ENCODE measurements at places on chromosomes 4 and X.
A peak's percentile ranks its signal among the peaks of the same experiment; 100 is the strongest.

- no peak for DNase-seq
Measured at GRCh38 chr4:102439812-102440211, 61.3 kb upstream of the NFKB1 start.

DNA sequence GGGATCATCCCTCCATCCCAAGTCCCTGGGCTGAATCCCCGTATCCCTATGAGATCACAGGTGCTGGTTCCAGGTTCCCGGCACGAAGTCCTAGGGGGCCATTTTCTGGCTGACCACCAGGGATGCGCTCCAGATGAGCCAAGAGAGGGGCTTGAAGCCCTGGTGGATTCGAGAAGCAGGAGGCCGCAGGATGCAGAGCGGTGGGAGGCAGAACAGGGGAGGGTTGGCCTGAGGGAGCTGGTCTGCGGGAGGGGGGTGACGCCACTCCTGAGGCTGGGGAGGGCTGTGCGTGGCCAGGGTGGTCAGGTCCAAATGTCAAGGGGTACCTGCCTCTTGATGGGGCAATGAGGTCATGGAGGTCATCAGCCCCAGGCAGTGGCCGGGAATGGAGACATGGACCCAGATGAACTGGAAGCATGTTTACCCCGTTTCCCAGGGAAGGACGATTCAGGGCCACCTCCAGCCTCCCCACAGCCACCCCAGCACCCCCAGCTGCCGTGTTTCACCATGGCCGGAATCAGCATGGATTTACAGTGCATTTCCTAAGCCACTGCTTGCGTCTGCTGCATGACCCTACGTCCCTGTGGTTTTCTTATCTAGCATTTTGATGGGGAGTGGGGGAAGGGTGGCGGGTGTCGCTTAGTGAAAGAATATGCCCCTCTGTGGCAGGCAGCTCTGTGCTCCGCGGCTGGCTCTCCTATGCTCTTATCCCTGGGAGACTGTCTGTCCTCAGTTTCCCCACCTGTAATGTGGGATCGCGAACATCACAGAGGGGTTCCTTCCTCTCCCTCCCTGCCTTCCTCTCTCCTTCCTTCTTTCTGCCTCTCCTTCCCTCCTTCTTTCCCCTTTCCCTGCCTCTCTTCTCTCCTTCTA lies 17.0 kb upstream of the HTRA3 start:
- DNase-seq, result no peak

DNA sequence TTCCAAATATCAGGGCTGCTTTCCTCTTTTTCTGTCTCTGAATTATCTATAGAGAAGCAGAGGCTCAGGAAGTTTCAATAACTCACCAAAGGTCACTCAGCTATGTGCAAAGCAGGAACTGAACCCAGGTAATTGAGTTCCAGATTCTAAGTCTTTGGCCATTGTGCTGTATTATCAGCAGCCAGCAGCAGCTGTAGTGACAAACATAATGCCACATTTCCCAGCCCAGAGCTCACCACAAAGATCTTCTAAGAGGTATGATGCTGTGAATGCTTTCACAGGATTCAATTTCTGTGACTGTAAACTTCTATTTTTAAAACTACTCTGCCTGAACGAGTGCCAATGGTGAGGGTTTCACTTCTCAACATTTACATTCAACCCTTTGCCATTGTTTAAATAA lies 56.4 kb downstream of the SPOCK3 start:
- DNase-seq, result no peak

GRCh38 chr4:94583914-94584641 lies 132.3 kb downstream of the PDLIM5 start:
- DNase-seq, result no peak

- DNase-seq, result no peak
Measured at GRCh38 chr4:37754410-37755185, 68.4 kb upstream of the RELL1 start.

DNA sequence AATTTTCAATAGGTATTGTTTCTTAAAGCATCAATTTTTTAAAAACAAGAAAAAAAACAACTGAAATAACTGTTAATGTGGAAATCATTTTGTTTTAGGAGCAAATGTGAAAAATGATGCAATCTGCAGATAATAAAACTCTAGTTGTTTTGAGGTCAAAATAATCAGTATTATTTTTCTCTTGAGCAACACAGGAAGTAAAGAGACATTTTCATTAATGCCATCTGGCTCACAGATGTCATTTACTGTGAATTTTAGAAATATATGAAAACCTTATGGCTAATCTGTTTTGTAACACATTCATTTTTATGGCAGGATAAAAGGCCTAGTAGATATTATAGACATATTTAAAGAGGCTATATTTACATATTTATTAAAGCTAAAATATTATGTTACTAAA lies 141.6 kb downstream of the PCDH18 start:
- no peak for DNase-seq

GRCh38 chr4:56908206-56909085 lies 746 bp downstream of the REST start:
- DNase-seq, result peak; percentile 52

- no peak for DNase-seq
Measured at GRCh38 chrX:38287674-38288073, 39.6 kb downstream of the RPGR start.

GRCh38 chrX:34300871-34301270 lies 168.8 kb upstream of the FAM47A start:
- DNase-seq, result no peak

DNA sequence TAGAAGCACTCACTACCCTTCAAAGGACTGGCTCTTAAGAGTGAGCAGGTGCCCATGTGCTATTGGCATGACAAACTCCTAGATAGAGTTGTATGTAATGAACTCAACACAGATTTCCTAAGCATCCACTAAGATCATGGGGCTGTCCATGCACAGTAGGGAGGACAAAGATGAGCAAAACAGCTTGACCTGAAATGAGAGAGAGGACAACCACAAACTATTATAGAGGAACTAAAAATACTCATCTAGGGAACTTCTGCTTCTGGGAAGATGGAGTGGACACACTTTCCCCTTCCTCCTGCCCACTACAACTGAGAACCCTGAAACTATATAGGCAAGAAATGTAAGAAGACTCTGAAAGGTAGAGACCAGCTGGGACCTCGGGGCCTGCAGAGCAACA lies 20.8 kb upstream of the TMEM128 start:
- no peak for DNase-seq
